ENCODE measurements at places on chromosomes 6 and 20. TPM values are rescaled to one million over a fixed set of nuclear protein-coding genes. Genes with fewer than 3 reads are reported as not detected.

DNA sequence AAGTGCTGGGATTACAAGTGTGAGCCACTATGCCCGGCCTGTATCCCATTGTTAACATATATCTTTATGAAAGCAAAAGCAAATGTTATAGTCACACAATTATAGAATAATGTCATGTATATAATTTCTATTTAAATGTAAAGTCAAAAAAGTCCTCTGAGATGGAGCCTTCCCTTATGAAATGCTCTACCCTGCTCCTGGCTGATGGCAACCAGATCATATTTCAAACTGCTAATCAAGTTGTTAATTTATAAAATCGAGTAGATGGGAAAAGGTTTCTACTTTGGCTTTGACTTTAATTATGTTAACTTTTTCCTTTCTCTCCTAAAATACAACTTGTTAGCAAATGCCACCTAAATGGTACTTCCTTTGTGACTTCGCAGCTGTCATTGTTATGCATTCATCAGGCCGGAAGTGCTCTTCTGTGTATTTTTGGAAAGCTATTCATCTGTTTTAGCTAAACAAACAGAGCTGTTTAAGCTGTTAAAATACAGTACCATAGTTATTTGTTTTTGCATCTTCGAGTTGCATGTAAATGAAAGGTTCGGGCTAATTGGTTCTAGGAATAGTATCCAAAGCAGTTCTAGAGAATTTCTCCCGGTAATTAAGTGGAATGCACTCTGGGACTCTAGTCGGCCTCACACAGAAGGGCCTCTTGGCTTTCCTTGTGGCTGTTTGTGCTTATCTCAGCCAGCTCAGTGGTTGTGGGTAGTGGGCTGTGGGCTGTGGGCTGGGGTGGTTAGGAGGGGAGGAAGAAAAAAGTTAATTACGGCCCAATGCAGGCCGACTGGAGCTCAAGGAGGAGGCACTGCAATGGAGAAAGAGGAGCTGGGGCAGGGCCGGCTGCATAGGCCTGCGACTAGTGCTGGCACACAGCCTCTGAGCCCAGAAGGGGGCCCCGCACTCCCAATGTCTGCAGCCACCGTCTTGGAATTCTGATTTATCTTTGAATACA, 34.8 kb downstream of the SLC35D3 start:
- no peak for DNase-seq

- peak; percentile 63 for DNase-seq
Measured at GRCh38 chr20:3068986-3069900, 2.2 kb upstream of the OXT start.

DNA sequence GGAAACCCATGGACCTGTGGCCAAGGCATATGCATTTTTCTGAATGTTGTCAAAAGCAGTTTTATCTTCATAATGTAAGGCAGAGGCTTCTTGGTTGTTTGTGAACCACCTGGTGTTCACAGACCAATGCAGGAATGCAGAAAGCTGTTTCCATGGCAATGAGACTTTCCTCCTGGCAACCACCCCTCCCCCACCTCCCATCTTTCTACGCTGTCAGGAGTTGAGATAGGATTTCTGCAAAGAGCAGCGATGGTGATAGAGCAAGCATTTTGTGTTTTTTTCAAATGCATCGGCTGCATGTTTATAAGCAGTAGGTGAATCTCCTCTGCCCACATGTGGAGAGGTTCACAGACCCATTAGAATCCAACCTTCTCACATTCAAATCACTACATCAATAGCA, 114.1 kb upstream of the SMLR1 start:
- DNase-seq = no peak

- DNase-seq = no peak
Measured at GRCh38 chr6:44034931-44035345, 92.3 kb downstream of the MRPL14 start.

DNA sequence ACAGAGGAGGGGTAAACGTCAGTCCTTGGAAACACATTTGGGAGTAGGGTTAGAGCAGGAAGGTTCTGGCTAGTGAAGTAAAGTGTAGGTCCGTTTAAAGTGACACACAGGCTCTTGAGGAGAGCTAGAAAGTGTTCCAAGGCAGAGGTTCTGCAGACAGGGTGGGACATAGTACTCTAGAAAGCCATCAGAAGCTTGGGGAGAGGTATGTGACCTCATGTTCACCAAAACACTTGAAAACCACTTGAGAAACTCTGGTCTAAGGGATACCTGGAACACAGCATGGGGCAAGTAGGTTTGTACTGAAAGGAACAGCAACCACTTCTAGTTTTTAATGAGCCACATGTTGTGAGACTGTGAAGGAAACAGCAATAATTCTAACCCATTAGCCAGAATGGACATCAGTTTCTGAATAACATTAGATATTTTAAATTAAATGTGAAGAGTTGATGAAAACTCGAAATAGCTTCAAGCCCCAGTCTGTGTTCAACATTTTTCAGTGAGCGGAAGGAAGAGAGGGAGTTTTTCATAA, 49.0 kb downstream of the SOBP start:
- DNase-seq = no peak

DNA sequence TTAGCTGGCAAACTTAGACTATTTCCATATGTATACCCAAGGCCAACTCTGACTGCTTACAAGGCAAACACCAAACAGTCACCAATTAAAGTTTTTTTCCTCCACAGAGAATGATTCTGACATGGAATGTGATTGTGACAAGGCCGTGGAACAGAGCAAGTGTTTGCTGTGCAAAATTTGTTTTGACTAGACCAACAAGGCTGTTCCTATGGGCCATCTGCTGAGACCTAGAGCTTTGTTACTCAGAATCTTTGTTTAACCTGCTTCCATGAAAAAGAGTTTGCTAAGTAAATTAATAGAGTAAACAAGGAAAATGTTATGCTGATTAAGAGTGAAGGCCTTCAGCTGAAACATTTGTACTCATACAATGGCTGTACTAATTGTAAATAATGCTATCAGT, 51.6 kb upstream of the IMPG1 start:
- DNase-seq = no peak

DNA sequence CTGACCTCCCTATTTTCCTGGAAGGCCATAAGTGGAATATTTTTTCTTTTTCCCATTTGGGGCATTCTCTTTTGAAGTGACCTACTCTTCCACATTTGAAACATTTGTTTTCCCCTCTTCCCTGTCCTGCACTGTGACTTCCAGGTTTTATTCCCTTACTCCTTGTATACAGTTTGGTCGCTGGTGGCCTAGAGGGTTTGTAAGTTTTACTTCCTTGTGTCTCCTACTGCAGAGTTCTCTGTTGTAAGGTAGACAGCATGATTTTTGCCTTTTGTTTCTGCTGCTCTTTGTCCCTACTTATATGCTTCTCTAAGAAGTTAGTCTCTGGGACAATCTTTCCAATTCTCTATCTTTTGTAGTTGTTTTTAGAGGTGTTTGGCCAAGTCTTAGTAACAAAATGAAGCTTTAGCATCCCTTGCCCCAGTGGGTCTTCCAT, 7.4 kb upstream of the ZNFX1 start:
- DNase-seq = no peak

Gene C20orf202
- total RNA-seq = 0.54 TPM

DNA sequence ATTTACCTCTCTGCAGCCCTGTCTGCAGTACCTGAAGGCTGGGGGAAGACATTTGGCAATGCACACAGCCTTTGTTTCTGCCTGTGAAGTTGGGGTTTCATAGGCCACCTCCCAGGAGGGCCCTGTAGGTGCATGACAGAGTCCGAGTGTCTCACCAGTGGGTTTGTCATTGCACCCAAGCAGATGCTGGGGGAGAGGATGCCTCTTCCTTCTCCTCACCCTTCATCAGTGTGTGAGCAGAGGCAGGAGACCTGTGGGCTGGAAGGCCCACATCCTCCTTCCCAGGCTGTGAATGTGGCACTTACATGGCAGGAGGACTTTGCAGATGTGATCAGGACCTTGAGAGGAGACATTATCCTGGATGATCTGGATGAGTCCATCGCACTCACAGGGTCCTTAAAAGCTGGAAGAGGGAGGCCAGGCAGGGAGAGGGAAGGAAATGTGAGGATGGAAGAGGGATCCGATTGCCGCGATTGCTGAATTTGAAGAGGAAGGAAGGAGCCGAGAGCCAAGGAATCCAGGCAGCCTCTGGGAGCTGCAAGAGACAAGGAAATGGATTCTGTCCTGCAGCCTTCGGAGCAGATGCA, 30.4 kb downstream of the SYNJ2 start:
- DNase-seq = no peak

Gene GLP1R
- total RNA-seq = not detected

DNA sequence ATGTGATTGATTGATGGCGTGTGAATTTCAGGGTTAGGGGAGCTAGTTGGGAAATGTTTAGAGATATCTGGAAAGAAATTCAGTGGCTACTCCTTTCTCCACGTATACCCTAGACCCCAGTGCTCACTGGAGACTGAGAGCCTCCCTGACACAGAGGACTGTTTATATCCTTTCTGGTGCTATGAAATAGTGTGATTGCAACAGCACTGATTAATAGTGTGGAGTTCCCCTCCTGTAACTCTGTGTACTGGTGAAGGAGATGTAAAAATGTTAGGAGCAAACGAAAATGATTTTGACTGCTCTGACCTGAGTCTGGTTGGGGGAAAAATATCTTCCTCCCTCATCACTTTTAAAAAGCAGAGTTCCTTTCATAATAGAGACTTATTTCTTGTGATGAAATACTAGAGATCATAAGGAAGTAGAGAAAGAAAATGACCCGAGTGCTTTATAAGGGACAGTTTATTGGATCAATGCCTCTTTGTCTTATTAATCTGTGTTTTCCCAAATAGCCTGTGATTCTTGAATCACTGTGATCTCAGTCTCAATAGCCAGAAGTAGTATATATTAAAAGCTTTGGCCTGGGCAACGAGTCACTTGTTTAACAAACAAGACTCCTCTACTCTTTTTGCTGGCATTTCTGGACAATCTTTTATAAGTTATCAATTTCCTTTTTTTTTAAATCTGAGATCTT, 92.3 kb downstream of the RNF182 start:
- no peak for DNase-seq

Gene MOCS3
- total RNA-seq = 3.2 TPM

Gene FAM83C
- not detected for total RNA-seq

GRCh38 chr20:22916021-22916842, 118.9 kb upstream of the SSTR4 start:
- no peak for DNase-seq

- no peak for DNase-seq
Measured at GRCh38 chr6:143782481-143782880, 60.7 kb upstream of the LTV1 start.

GRCh38 chr20:48604426-48604825, 223.4 kb downstream of the PREX1 start:
- DNase-seq = no peak

Data from aorta (tissue), 5 donors.